ENCODE measurements at places on chromosomes 1 and 21. TPM values are rescaled to one million over a fixed set of nuclear protein-coding genes. Genes with fewer than 3 reads are reported as not detected.

DNA sequence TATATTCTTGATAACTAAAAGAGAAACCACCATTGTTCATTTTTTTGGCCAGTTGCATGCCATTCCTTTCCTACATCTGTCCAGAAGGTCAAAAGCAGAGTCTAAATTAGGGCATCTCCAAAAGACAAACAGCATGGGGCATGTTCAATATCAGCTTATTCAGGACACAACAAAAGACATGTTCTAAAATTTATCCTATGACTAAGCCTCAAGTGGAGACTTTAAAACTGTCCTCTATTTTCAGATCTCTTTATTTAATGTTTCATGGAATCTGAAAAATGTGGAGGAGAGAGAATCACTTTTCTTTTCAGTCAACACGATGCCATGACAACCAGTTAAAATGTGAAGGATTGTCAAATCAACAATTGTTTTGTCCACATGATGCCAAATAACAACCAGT, 303.4 kb upstream of the PRMT6 start:
- no peak overlapping the region for H3K4me3 ChIP-seq
- H3K4me1 ChIP-seq: no peaks in the 10 kb centered on the region
- H3K27ac ChIP-seq: no peak overlapping the region
- no peak for DNase-seq

DNA sequence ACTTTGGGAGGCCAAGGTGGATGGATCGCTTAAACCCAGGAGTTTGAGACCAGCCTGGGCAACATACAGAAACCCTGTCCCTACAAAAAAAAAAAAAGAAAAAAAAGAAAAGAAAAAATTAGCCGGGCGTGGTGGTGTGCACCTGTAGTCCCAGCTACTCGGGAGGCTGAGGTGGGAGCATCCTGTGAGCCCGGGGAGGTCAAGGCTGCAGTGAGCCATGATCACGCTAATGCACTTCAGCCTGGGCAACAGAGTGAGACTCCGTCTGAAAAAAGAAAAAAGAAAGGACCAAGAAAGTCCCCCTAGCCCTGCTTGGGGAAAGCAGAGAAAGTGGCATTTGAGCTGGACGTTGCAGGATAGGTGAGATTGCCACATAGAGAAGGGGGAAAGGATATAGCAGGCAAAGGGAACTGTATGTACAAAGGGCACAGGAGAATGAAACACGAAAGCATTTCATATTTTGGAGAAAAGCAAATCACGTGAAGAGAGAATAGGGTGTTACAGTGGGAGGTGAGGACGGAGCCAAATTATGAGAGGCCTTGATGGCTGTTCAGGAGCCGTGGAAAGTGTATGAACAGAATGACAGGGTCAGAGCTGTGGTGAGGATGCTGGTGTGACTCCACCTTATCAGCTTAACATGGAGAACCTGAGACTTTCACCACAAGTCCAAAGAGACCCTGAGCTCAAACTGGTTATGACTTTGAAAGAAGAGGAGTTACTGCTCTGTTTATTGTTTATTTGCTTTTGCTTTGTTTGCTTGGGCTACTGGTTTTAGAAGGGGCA, 19.5 kb upstream of the LRIG2 start:
- H3K4me3 ChIP-seq: no peak overlapping the region
- H3K27me3 ChIP-seq: no peaks in the 10 kb centered on the region
- no peak overlapping the region for H3K27ac ChIP-seq

DNA sequence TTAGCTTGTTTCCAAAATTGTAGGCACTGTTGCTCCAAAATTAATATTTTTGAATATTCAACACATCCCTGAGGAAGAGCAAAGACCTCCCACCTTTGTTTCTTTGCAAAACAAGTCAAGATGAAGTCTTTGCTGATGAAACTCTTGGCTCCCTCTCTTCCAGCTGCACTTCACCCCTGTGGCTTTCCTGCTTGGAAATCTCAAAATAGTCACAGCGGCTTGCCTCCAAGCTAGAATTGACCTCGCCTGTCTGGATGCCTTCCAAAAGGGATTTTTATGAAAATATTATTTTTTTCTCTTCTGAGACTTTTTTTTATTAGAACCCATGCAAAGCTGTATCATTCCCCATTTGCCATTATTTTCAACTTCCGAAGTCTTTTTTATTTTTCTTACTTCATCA, 71.1 kb upstream of the MROH9 start:
- H3K4me1 ChIP-seq: no peaks in the 10 kb centered on the region
- H3K27ac ChIP-seq: no peak overlapping the region
- no peak overlapping the region for H3K4me3 ChIP-seq
- H3K36me3 ChIP-seq: no peaks in the 10 kb centered on the region
- DNase-seq: no peak

The IGSF5 gene
- total RNA-seq: not detected

DNA sequence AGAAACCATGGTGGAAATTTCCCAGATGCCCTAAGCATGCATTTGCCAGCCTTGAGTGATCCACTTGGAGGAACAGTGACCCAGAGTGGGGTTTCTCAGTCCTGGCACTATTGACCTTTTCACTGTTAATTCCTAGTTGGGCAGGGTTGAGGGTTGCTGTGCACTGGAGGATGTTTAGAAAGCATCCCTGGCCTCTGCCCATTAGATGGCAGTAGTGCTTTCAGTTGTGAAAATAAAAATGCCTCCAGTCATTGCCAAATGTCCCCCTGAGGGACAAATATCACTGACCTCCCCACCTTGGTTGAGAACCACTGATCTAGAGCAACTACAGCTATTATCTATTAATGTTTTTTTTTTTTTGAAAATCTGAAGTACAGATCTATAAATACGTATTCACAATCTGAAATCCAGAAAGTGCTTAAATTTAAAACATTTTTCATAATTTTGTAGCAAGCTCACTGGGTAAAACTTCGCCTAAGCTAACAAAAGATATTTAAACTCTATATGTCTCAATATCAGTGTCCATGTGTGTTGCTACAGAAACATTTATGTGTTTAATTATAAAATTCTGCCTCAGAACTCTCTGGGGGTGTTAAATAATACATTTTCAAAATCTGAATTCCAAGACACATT, 27.3 kb downstream of the F3 start:
- H3K27ac ChIP-seq: no peak overlapping the region
- H3K4me3 ChIP-seq: no peak overlapping the region
- H3K4me1 ChIP-seq: no peaks in the 10 kb centered on the region
- no peaks in the 10 kb centered on the region for H3K27me3 ChIP-seq
- DNase-seq: no peak
- no peaks in the 10 kb centered on the region for H3K36me3 ChIP-seq

The LHX8 gene
- not detected for total RNA-seq

The FCMR gene
- 191 TPM for total RNA-seq

The HMCN1 gene
- total RNA-seq: 0.03 TPM

- H3K27me3 ChIP-seq: no peaks in the 10 kb centered on the region
- H3K36me3 ChIP-seq: no peaks in the 10 kb centered on the region
- H3K4me3 ChIP-seq: no peak overlapping the region
- peaks cover 26% of the 10 kb centered on the region for H3K4me1 ChIP-seq
- no peak for DNase-seq
- H3K27ac ChIP-seq: no peak overlapping the region
These were observed 62.3 kb downstream of the GALNT2 start for GRCh38 chr1:230129341-230129740.

DNA sequence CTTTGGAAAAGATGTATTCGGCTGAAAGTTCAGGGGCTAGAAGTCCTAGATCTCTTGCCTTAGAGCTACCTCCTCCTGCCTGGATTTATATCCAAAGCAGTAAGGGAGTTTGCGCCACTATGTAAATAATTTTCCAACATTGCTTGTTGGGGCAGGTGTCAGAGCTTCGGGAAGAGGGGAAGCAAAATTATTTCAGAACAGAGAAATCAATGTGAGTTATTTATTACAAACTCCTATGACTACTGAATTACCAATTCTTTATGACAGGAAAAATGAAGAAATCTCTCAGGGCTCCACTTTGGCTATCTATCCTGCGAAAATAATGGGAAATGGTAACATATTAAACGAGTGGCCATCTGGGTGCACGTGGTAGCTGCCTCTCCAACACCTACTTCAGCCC, at the start of gene CRP:
Gene CRP, minus strand, starts transcription at position 61 of the 400 bp plus-strand sequence. CDS start 104 bp downstream, outside the sequence.
- H3K27me3 ChIP-seq: no peaks in the 10 kb centered on the region
- H3K27ac ChIP-seq: no peak within 1 kb of the TSS
- H3K4me1 ChIP-seq: no peaks in the 10 kb centered on the region
- no peak within 1 kb of the TSS for H3K4me3 ChIP-seq
- no peak for DNase-seq

The SPATA46 gene
- not detected for total RNA-seq

DNA sequence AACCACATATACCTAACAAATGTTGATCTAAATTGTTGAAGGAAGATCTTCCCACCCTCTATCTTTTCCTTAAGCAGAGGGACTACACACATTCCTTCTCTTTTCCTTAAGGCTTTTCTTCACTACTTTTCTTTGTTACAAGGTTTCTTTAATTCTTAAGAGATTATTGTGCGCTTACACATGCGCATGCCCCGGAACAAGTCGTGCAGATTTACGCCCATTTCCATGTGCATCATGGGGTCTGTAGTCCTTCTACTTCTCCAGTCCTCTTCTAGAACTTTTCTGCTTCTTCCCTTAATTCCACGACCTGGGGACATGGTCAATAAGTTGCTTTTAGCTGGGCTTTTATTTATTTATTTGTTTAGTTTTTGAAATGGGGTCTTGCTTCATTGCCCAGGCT, 1.7 kb upstream of the CHRNB2 start:
- H3K36me3 ChIP-seq: no peaks in the 10 kb centered on the region
- H3K4me3 ChIP-seq: no peak overlapping the region
- H3K27ac ChIP-seq: no peak overlapping the region
- no peak for DNase-seq
- no peaks in the 10 kb centered on the region for H3K4me1 ChIP-seq
- peaks cover 5% of the 10 kb centered on the region for H3K27me3 ChIP-seq

- H3K4me3 ChIP-seq: no peak overlapping the region
- DNase-seq: no peak
- H3K27me3 ChIP-seq: no peaks in the 10 kb centered on the region
- no peak overlapping the region for H3K27ac ChIP-seq
These were observed 9.3 kb upstream of the KLHDC8A start for GRCh38 chr1:205365945-205366463.

DNA sequence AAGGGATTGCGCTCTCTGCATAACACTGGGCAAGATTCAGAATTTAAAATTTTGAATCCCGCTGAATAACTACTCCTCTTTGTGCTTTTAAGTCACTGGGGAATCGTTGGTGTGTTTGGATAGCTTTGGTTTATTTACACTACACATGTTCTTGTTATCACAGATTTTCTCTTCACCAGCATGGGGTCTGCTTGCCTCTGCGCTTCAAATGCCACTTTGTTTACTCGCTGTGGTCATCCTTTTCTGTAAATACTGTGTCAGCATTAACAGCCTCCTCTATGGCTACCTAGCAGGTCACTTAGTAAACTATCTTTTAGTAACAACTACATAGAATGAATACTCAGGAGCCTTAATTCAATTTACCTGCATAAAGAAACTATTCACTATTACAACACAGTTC, 14.4 kb upstream of the KCNH1 start:
- no peaks in the 10 kb centered on the region for H3K27me3 ChIP-seq
- no peak for DNase-seq
- H3K4me1 ChIP-seq: no peaks in the 10 kb centered on the region
- no peak overlapping the region for H3K4me3 ChIP-seq
- no peaks in the 10 kb centered on the region for H3K36me3 ChIP-seq
- no peak overlapping the region for H3K27ac ChIP-seq

DNA sequence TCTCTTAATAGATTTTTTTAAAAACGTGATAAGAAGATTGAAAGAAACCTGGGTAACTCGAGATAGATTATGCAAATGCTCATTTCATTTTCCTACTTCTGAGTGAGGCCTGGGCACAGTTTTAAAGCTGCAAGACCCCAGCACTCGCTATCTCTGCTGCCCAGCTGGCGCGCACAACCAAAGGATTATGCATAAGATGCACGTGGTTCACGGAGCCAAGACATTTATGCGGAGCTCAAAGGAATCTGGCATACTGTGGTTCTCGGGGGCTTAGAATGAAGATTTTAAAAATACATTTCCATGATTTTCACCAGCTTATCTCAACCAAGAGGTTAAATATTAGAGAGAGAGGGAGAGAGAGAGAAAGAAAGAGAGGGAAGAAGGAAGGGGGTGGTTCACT, 210.9 kb downstream of the DSCAM start:
- H3K4me1 ChIP-seq: no peaks in the 10 kb centered on the region
- no peaks in the 10 kb centered on the region for H3K27me3 ChIP-seq
- no peaks in the 10 kb centered on the region for H3K36me3 ChIP-seq
- no peak for DNase-seq
- no peak overlapping the region for H3K27ac ChIP-seq

- no peak overlapping the region for H3K27ac ChIP-seq
- no peaks in the 10 kb centered on the region for H3K27me3 ChIP-seq
- peaks cover 9% of the 10 kb centered on the region for H3K4me1 ChIP-seq
- DNase-seq: no peak
These were observed 35.9 kb upstream of the RASAL2 start for GRCh38 chr1:178057912-178058534.

The LPAR3 gene
- total RNA-seq: 0.11 TPM

The TMEM125 gene
- 1.1 TPM for total RNA-seq

- no peaks in the 10 kb centered on the region for H3K27me3 ChIP-seq
- H3K27ac ChIP-seq: peak overlapping the region; percentile 91
- peaks cover 60% of the 10 kb centered on the region for H3K4me1 ChIP-seq
These were observed 16.6 kb upstream of the ELOA start for GRCh38 chr1:23726686-23727085.

DNA sequence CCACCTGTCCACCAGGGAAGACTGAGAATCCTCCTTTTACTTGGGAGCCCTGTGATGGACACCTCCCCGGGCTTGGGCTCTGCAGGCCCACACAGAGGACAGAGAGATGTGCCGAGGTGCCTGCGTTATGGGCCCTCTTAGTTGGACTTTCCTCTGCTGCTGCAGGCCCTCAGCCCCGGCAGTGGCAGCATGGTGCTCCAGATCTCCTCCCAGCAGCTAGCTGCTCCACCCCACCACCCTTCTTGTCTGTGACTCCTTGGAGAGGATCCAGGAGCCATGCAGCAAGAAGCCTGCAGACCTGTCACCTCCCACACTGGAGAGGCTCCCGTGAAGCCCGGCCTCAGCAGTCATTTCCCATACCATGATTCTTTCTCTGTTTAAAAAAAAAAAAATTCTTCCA, 27.4 kb downstream of the PHGDH start:
- no peaks in the 10 kb centered on the region for H3K27me3 ChIP-seq
- no peak overlapping the region for H3K4me3 ChIP-seq
- no peak for DNase-seq
- no peak overlapping the region for H3K27ac ChIP-seq
- no peaks in the 10 kb centered on the region for H3K36me3 ChIP-seq
